ENCODE measurements at places on chromosomes 13 and 19.

GRCh38 chr13:64078480-64078936 is 2662.9 kb upstream of the PCDH20 start:
- no peak for DNase-seq
- no peak overlapping the region for H3K27ac ChIP-seq
- no peak overlapping the region for H3K4me3 ChIP-seq
- no peaks in the 10 kb centered on the region for H3K27me3 ChIP-seq
- no peaks in the 10 kb centered on the region for H3K36me3 ChIP-seq

DNA sequence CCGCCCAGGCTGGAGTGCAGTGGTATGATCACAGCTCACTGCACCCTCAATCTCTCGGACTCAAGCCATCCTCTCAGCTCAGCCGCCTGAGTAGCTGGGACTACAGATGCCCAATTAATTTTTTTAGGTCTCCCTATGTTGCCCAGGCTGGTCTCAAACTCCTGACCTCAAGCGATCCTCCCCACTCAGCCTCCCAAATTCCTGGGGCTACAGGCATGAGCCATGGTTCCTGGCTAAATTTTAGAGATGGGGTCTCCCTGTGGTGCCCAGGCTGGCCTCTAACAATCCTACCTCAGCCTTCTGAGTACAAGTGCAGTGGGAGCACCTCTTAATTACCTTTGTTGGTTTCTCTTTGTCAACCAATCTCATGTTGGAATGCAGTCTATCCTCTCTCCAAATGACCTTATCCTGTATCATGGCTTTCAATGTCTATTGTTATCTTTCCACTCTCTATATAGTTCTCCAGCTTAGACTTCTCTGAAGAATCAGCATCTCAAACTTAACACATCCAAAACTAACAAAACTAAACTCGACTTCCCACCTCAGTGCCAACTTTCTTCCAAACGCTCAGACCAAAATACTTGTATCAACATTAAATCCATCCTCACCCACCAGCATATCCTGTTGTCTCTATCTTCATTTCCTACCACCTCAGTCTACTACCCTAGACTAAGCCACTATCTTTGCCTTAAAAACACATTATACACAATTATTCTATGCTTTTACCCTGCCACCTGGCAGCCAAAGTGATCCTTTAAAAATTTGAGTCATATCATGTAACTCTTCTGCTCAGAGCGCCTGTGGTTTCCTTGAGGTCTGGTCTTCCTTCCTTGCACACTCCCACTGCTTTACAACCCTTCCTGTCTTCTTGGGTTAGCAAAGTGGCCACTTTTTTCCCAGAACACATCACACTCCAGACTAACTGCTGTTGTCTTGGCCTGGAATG is 6.7 kb downstream of the TPT1 start:
- H3K27me3 ChIP-seq: no peaks in the 10 kb centered on the region
- peaks cover 86% of the 10 kb centered on the region for H3K4me1 ChIP-seq
- DNase-seq: no peak
- H3K4me3 ChIP-seq: no peak overlapping the region
- H3K36me3 ChIP-seq: peaks cover 37% of the 10 kb centered on the region

GRCh38 chr13:33057019-33057780 is 41.0 kb downstream of the KL start:
- H3K4me3 ChIP-seq: no peak overlapping the region
- no peaks in the 10 kb centered on the region for H3K4me1 ChIP-seq
- DNase-seq: no peak
- H3K27me3 ChIP-seq: peaks cover 12% of the 10 kb centered on the region
- no peaks in the 10 kb centered on the region for H3K36me3 ChIP-seq

DNA sequence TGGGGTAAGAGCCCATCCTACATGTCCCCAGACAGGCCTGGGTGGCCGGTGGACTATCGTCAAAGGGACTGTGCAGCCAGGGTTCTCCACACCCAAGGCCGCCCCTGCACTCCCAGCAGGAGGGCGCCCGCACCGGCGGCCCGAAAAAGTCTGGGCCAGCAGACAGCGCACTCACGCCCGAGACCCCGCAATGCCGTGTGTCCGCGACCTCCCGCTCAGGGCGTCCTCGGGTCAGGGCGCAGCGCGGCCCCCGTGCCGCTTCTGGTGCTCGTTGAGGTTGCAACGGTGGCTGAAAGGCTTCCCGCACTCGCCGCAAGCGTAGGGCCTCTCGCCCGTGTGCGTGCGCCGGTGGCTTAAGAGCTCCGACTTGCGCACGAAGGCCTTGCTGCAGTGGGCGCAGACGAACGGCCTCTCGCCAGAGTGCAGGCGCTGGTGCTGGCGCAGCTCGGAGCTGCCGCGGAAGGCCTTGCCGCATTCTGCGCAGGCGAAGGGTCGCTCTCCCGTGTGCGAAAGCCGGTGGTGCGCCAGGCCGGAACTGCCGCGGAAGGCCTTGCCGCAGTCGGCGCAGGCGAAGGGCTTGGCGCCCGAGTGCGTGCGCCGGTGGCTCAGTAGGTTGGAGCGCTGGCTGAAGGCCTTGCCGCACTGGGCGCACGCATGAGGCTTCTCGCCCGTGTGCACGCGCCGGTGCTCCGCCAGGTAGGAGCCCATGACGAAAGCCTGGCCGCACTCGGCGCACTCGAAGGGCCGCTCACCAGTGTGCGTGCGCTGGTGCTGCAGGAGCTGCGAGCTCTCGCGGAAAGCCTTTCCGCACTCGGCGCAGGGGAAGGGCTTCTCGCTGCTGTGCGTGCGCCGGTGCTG is 2.8 kb upstream of the A1BG start:
- DNase-seq: no peak
- H3K4me1 ChIP-seq: peaks cover 14% of the 10 kb centered on the region
- peaks cover 26% of the 10 kb centered on the region for H3K36me3 ChIP-seq
- peak overlapping the region; percentile 83 for H3K27ac ChIP-seq

- no peak overlapping the region for H3K27ac ChIP-seq
- peaks cover 36% of the 10 kb centered on the region for H3K27me3 ChIP-seq
- peak overlapping the region; percentile 17 for H3K4me3 ChIP-seq
- DNase-seq: no peak
- H3K4me1 ChIP-seq: peaks cover 55% of the 10 kb centered on the region
These were observed 1.7 kb downstream of the SSBP4 start for GRCh38 chr19:18420930-18421329.

DNA sequence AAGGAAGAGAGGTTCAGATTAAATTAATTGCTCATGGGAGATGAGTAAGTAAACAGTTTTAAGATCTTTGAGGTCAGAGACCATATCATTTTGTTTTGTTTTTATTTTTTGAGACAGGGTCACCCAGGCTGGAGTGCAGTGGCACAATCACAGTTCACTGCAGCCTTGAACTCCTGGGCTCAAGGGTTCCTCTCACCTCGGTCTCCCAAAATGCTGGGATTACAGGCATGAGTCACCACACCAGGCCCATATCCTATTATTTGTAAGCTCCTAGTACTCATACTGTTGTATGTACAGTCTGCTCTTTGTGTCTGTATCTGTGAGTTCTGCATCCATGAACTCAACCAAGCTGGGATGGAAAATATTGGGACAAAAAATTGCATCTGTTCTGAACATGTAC is 6.0 kb upstream of the RASL11A start:
- H3K27ac ChIP-seq: no peak overlapping the region
- peaks cover 42% of the 10 kb centered on the region for H3K4me1 ChIP-seq
- no peaks in the 10 kb centered on the region for H3K27me3 ChIP-seq
- peaks cover 32% of the 10 kb centered on the region for H3K36me3 ChIP-seq
- no peak overlapping the region for H3K4me3 ChIP-seq

DNA sequence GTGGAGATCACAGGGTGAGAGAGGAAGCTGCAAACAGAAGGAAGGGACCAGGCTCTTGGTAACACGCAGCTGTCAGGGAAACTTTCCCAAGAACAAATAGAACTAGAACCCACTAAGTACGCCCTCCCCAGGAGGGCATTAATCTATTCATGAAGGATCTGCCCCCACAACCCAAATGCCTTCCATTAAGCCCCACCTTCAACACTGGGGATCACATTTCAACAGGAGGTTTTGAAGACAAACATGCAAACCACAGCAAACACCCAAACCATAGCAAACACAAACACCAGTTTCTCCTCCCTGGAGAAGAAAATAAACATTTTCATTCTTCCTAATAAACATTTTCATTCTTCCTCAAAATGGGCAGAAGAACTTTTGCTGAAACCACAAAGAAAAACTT is 329.6 kb downstream of the EFNB2 start:
- DNase-seq: no peak
- H3K4me1 ChIP-seq: no peaks in the 10 kb centered on the region
- no peak overlapping the region for H3K27ac ChIP-seq
- no peaks in the 10 kb centered on the region for H3K27me3 ChIP-seq

- no peaks in the 10 kb centered on the region for H3K27me3 ChIP-seq
- no peak overlapping the region for H3K27ac ChIP-seq
- H3K36me3 ChIP-seq: no peaks in the 10 kb centered on the region
- no peaks in the 10 kb centered on the region for H3K4me1 ChIP-seq
These were observed 314.7 kb downstream of the OLFM4 start for GRCh38 chr13:53343361-53343744.
